Large intestine (tissue), 12 donors: ENCODE measurements at places on chromosomes 5 and 9.
A peak's percentile ranks its signal among the peaks of the same experiment; 100 is the strongest.

DNA sequence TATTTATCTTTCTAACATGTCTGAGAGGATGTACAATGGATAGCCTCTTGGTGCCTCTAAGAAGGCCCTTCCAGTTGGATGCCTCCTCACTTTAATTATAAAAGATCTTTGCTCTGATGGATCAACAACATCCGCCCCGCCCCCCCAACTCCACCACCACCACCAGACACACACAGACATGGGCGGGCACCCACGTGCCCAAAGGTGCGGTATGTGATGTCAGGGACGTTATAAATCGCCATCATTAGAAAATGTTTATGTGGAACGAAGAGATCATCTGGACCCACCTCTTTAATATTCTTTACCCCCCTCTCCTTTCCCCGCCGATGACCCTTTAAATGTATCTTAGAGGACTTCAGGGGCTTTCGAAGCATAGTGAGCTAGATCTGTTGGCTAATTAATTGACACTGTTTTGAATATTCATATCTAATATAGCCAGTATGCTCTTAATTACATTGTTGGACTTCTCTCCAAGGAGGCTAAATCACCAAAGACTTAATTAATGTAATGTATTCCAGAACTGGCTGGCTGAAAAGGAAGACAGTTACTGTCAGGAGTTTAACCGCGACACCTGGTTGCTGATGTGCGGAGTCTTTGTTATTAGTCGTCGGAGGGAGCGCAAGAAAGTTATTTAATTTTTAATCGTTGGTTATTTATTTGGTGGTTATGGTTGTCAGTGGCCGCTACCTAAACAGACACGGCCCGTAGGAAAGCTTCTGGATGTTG, 6.1 kb upstream of the FOXB2 start:
- DNase-seq, result no peak

DNA sequence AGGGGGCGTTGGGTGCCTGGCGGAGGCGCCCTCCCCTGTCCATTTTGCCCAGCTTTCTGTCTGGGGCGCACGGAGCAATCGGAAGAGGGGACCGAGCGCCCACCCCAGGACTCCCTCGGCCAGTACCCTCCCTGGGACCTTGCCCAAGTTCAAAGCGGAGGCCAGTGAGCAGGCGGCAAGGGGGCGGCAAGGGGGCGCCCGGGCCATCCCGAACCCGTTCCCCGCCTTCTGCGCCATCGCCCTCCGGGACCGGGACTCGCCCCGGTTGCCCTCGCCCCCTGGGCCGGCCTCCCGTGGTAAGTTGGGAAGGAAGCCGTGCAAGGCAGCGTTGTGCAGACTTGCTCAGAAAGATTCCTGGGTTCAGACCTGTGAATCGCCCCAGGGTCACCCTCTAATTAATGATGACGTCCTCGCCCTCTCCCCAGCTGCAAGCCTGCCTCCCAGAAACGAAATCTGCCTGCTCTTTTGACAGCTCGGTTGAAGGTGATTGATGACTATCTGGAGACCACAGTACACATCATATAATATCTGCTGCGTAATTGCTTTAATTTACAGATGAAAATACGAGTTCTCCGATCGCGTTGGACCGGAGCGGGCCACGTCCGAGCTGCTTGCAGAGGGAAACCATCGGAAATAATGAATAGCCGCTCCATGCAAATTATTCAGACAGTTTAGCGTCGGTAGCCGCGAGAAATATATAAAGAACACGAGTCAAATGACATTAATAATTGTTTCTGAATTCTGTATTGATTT, 1.4 kb upstream of the IRX4 start:
- no peak for DNase-seq

GRCh38 chr9:136696502-136696901, 9.2 kb upstream of the AGPAT2 start:
- DNase-seq, result no peak

- DNase-seq, result no peak
Observed at GRCh38 chr5:139760066-139761056, 35.2 kb upstream of the PSD2 start.

DNA sequence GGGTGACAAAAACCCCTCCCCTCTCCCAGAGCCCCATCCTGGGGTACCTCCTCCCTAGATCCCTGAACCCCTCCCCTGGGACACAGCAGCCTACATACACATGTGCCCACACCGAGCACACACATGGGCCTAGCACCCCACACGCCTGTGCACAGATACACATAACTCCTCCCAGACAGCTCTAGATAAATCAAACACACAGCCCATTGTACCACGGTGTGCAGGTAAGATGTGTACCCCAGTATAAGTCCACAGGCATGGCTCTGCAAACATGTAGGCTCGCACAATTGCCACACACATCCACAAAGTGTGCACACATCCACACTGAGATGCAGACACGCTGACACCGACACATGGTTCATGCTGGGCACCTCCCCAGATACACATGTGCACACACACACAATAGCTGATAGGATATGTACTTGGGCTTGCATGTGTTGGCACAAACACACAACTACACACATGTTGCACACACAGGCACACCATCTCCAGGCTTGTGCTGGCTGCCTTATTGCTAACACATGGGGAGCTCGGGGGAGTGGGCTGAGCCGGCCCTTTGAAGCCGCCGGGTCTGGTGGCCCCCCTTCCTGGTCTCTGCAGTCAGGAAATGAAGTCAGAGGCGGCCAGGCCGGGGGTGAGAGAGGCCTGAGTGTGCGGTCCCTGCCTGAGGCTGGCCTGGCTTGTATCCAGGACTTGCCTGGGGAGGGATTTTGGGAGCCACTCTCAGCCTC, 30.2 kb downstream of the GOLGA2 start:
- peak; percentile 45 for DNase-seq
